ENCODE measurements at places on chromosomes 1 and 21. TPM values are rescaled to one million over a fixed set of nuclear protein-coding genes. Genes with fewer than 3 reads are reported as not detected.

GRCh38 chr1:192550922-192551534, 24.5 kb upstream of the RGS1 start:
- DNase-seq, result no peak

DNA sequence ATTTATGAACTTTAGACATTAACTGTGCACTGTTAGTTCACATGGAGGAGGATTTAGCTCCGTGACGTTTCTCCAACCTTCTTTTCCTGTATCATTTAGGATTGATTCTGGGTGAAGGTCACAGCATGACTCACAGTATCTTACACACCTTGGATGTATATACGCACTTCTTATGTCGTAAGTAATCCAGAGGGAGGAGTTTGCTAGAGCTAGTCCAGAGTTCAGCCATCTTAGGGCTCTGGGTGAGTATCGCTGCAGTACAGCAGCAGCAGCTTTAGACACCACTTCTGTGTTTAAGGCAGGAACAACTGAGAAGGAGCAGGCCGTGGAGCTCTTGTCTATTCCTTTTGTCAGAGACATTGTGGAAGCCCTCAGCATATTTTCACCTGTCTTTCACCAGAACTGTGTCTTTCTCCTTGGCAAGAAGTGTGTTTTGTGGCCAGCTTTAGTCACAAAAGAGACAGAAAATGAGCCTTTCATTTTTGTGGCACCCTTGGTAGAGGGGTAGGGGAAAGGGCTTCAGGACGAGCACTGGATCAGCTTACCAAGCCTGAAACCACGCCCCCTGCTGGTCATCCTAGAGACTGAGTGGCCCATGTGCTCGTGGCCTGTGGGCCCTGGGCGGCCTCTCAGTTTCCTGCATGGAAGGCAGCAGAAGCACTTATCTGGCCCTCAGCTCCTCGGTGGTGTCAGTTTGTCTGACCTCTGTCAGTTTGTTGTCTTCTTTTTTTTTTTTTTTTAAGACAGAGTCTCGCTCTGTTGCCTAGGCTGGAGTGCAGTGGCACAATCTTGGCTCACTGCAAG, 64.0 kb downstream of the ADARB1 start:
- DNase-seq, result no peak

DNA sequence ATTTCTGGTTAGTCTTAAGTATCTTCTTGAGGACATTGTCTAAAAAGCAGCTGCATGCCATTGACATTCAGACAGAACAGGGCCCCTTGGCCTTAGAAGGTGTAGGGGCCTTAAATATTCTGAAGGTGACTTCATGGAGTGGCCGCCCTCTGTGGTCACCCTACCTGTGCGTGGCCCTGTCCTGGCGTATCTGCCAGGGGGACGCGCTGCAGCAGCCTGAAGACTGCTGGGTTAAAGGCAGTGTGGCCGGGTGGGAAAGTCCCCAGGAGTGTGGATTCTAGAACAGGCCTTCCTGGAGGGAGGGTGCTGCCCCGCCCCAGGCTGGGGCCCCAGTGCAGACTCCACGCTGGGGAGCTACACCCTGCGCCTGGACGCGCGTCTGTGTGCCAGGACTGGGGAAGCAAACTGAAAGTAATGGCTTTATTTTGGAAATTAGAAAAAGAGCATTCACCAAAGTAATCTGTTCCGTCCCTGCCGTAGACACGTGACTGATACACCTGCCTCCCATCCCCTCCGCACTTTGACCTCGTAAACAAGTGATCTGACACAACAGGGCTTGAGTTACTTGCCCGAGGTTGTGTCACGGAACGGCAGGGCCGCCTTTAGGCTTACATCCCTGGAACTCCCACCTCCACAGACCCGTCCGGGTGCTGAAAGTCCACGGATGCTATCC, 1.8 kb downstream of the AGPAT3 start:
- no peak for DNase-seq

DNA sequence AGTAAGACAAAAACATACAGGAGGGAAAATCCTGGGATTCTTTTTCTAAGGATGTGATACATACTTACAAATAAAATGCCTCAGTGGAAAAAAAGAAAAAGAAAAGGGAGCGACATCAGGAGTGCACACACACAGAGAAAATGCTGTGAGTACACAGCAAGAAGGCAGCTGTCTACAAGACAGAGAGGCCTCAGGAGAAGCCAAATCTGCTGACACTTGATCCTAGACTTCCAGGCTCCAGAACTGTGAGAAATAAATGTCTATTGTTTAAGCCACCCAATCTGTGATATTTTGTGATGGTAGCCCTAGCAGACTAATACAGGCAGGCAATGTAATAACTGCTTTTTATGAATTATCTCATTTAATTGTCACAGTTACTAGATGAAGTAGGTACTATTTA, 17.0 kb upstream of the TRIM45 start:
- DNase-seq, result no peak

- DNase-seq, result no peak
Measured at GRCh38 chr1:17640393-17640792, 100.9 kb downstream of the ARHGEF10L start.

- no peak for DNase-seq
Measured at GRCh38 chr1:228169345-228169744, 3.7 kb downstream of the IBA57 start.

DNA sequence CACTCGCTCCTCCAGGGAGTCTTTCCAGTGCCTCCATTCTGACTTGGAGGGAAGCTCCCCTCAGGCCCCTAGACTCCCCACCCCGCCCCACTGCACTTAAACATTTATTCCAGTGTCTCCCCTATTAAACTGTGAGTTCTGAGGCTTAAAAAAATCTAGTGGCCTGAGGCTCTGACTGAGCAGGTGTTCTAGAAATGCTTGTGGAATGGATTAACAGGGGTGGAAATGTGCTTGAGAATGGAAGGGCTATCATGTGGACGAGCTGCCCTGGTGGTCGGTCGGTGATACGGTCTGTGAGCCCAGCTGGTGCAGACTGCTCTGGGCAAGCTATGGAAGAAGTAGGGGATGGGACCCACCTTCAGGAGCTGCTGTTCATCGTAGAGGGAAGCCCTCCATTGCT, 130.2 kb downstream of the PEX14 start:
- no peak for DNase-seq

- DNase-seq, result no peak
Measured at GRCh38 chr1:18602533-18603211, 28.0 kb upstream of the PAX7 start.

The BRINP2 gene
- 8.1 TPM for polyA plus RNA-seq

The CDKN2C gene
- polyA plus RNA-seq, result 251 TPM

The DENND2C gene
- 0.22 TPM for polyA plus RNA-seq

The CHI3L2 gene
- 5.9 TPM for polyA plus RNA-seq

Data from brain (organoid and tissue), 16 donors.